G401 (cell line): ENCODE measurements at places on chromosomes 3 and 15.

DNA sequence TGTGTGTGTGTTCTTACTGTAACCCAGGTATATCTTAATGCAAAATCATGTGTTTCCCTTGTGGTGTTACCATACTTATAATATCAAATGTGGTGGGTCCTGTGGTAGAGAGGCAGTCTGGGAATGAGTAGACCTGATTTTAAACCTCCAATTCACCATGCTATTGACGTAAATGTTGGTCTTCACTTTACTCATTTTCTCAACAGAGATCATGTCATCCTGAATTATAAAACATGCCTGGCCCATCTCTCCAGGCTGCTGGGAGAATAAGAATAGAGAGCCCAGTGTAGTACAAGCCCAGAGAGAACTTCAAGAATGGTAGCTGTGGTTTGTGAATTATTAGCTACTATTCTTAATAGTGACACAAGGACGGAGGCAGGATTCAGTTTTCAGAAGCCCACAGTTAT is 88.1 kb downstream of the MBNL1 start:
- no peak for DNase-seq

DNA sequence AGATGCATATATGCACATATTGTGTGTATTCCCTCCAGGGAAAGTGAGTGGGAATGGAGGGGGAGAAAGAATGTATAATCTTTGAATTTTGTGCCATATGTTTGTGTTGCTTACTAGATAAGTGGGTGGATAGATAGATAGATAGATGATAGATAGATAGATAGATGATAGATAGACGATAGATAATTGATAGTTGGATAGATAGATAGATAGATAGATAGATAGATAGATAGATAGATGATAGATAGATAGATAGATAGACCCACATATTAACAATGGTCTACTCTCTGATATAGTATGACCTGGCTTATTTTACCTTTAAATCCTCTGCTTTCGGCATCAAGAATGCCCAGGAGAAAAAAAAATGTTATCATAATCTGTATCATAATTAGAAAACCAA is 21.2 kb downstream of the GJD2 start:
- no peak for DNase-seq

DNA sequence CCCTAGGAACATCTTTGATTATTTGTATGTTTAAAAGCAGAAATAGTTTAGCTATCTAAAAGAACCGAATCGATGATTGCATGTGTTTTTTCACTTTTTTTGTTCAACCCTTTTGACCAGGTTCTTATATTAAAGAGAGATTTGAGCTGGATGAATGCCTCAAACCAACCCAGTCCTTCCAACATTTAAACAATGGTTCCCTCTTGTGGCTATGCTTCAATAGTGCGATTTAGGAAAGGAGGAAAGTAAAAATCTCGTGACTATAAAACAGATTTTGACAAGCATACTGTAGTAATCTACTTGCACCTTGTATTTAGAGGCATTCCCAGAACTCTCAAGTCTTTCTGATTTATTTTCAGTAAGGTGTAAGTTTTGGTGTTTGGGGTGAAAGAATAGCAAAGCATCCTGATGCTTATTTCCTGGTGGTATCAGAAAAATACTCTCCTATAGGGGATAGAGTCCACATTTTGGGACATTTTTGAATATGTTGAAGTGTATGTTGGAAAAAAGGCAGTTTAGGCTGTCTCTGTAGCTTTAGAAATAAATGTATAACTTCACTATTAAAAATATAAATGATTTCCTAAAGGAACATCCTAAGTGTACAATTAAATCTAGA is 159.6 kb upstream of the KCNH8 start:
- DNase-seq = peak; percentile 65

DNA sequence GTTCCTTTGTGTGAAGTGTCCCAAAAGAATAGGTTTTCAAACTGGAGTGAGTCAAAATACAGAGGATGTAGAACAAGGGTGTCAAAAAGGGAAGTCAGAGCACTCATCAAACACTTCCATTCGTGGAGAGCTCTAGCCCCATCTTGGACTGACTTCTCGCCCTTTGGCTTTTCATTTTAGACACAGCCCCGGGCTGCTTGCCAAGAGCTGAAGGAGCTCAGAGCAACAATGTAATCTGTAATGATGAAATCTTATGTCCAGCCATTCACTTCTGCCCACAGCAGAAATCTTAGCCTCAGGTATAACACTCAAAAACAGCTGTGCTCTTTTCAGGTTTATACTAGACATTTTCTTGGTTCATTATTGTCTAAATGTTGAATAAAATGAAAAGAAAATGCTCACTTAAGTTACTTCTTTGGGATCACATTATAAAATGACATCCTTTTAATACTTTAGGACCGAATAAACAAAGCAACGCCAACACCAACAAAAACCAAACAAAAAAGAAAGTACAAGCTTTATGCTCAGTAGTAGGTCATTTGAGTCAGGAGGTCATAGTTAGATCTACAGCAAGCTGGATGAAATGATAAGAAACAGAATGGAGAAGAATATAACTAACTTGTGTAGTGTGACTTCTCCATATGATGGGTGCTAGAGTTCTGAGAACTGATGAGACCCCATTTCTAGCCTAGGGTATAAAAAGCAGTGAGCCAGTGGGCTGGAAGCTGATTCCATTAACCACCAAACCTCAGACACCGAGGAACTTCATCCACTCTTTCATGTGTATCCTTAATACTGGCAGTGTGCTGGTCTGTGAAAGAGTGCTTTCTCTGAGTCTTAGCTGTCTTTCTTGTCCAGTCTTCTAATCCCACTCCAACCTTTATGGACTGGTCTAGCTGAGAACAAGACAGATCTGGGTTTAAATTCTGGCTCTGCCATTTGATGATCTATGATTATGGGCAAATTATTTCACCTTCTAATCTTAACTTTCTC is 131.8 kb upstream of the SLC7A14 start:
- DNase-seq = no peak

DNA sequence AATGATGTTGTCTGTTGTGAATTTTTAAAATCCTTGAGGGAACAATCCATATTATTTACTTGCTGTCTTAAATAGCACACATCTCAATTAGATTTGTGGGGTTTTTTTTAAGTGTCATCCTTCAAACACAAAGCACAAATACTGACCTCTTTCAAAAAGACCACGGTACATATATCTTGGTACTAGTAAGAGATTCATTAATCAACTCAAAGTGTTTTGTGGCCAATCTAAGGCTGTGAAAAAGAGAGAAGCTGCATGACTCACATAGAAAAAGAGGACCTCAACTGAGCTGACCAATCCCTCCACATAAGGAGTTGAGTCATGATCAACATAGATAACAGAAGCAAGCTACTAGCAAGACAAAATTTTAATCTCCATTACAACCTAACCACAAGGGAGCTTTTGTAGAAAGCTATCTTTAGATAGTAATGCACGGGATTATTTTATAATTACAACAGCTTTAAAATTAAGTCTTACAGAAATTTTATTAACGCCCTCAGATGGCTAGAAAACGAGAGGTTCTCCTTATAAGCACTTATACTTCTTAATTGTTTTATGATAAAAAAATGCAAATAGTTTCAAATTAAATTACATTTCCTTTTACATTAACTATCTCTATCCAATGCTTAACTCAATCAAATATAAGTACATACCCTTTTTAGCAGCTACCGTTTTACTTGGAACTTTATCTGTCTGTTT is 60.5 kb downstream of the TOP2B start:
- DNase-seq = no peak

- DNase-seq = no peak
These were observed 165.6 kb downstream of the LPP start for GRCh38 chr3:188319569-188319968.

DNA sequence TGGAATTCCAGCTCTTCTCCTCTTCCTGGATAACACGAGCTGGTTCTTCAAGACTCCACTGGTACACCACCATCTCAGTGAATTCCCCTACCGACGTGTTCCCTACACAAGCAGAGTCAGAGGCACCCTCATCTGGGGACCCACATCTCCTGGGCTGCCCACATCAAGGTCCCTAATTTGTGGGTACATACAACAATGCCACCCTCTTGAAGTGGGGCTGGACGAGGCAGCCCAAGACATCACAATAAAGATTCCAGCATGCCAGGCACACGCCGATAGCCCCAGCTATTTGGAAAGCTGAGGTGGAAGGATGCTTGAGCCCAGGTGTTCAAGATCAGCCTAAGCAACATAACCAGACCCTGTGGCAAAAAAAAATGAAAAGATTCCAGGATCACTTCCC is 221.2 kb upstream of the LINGO1 start:
- no peak for DNase-seq

GRCh38 chr3:100151024-100151707 is 36.9 kb upstream of the FILIP1L start:
- no peak for DNase-seq

- DNase-seq = no peak
These were observed 21.6 kb downstream of the BUB1B start for GRCh38 chr15:40182358-40183029.

GRCh38 chr3:189394599-189395121 is 222.9 kb downstream of the TPRG1 start:
- no peak for DNase-seq

GRCh38 chr3:174329321-174329720 is 529.8 kb upstream of the NAALADL2 start:
- DNase-seq = no peak

GRCh38 chr3:123883701-123884202 is 380 bp downstream of the MYLK start:
- no peak for DNase-seq

DNA sequence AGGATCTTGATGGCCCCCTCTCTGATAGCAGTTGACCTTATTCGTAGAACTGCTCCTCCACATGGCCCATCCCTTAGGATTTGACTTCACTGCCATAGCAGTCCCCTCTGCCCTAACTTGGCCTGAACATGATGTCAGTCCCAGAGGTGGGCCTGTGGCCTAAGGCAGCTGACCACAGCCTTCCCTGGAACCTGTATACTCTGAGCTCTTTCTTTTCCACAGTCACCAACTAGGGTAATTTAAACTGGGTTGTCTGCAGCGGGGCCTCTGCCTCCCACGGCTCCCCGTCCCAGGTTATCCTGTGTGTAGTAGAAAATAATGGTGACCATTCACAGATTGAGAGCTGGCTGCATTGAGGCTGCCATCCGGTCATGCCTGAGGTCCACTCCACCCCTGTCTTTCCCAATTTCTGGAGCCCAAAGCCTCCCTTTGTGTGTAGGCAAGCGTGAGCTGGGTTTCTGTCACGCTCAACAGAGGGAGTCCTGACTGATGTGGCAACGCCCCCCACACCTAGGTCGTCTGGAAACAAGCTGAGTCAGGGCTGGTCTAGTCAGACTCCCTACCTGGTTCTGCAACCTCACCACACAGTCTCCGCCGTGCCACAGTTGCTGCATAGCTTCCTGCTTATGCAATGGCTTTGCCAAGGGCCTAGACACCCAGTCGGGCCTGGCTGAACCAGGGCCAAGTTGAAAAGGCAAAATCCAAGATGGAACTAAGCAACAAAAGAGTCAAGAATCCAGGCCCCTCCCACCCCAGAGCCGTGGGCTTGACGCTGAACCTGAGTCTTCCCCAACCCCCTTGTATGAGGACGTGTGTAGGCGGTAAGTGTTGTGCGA is 284.5 kb downstream of the XXYLT1 start:
- no peak for DNase-seq

GRCh38 chr15:68334661-68335124 is 57.1 kb downstream of the FEM1B start:
- peak; percentile 71 for DNase-seq

DNA sequence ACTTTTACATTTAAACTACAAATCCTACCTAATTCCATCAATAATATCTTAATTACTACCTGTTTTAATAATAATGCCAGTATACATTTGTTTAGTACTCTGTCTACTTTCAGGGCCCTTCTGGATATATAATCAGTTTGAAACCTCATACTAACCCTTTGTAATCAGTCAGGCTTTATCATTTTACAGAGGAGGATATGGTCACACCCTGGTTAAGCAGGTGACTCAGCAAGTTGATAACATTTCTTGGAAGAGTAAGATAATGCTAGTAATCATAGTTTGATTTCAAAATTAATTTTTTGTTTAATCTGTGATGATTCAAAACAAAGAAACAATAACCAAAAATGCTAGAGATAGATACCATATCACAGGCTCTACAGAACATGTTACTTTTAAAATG is 208.2 kb upstream of the MANF start:
- DNase-seq = no peak

- DNase-seq = no peak
These were observed 101.3 kb downstream of the LRRK1 start for GRCh38 chr15:101020451-101020850.

- DNase-seq = no peak
These were observed 83.5 kb downstream of the SSR3 start for GRCh38 chr3:156471431-156471830.

GRCh38 chr3:184630861-184631471 is 69.4 kb downstream of the EPHB3 start:
- DNase-seq = no peak

DNA sequence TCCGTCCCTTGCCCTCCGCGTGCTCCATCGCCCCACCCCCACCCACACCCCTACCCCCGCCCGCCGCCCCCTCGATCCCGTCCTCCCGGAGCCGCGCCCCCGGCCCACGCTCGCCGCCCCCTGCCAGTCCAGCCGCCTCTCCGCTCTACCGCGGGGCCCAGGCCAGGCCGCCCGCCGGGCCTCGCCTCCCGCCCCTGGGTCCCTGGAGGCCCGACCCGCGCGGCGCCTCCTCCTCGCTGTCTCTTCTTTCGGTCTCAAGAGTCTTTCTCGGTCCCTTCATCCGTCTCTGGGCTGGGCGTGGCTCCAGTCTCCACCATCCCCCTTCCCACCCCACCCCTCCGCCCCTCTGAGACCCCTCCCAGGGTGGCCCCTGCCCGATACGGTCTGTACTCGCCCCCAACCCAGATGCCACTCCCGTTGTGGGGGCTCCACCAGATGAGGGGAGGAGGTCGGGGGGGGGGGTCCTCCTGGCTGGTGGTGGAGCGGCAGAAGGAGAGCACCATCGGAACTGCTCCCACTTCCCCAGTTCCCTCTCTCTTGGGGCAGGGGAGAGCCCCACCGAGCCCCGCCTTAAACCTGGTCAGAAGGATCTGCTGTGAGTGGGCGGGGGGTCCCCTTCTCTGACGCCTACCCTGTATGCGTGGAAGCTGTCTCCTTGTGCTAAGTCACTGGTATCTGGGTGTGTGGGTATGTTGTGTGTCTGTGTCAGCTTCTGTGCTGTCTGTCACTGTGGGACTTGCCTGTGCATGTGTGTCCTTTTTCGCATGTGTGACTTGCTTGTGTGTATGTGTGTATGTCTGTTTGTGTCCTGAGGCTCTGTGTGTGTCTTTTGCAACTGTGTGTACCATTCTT is 1.0 kb downstream of the PRKCD start:
- DNase-seq = no peak

GRCh38 chr3:16112910-16113504 is 61.5 kb upstream of the GALNT15 start:
- DNase-seq = no peak

DNA sequence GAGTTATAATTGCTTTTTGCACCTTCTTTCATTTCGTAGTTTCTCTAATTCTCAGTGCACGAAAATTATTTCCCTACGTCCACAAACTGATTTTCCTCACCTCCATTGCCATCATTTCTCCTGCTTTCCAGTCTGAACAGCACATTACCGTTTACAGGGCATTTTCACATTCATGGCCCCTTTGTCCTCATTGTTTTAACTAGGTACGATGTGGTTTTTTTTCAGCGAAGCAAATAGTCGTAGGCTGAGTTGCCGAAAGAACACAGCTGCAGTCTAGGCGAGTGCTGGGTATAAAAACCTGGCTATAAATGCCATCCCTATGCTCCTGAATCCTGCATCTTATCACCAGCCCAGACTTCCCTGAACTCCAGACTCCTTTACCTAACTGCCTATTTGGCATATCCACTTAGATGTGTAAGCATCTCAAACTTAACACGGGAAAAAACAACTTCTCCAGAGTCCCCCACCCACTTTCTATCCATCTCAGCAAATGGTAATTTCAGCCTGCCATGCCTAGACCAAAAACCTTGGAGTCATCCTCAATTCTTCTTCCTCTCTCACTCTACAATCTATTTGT is 691 bp upstream of the FSIP1 start:
- DNase-seq = peak; percentile 48
